Right lung (tissue), 10 donors: ENCODE measurements at places on chromosomes 7 and 10. TPM values are rescaled to one million over a fixed set of nuclear protein-coding genes. Genes with fewer than 3 reads are reported as not detected.

The PIP gene
- not detected for polyA plus RNA-seq

- DNase-seq: no peak
Measured at GRCh38 chr10:69736886-69737641, 64.6 kb upstream of the COL13A1 start.

- no peak for DNase-seq
Measured at GRCh38 chr7:115183431-115184057, 261.6 kb downstream of the MDFIC start.

GRCh38 chr10:14062528-14063260, 268.0 kb downstream of the FRMD4A start:
- DNase-seq: peak; percentile 20
